ENCODE measurements at places on chromosomes 1 and 21.

- no peak overlapping the region for H3K4me3 ChIP-seq
- H3K4me1 ChIP-seq, result peaks cover 27% of the 10 kb centered on the region
- no peak for DNase-seq
- no peaks in the 10 kb centered on the region for H3K36me3 ChIP-seq
Observed at GRCh38 chr1:115652236-115652788, 10.5 kb downstream of the VANGL1 start.

- peaks cover 89% of the 10 kb centered on the region for H3K36me3 ChIP-seq
- no peak for DNase-seq
- no peaks in the 10 kb centered on the region for H3K27me3 ChIP-seq
- no peaks in the 10 kb centered on the region for H3K4me1 ChIP-seq
Observed at GRCh38 chr1:213008564-213008963, 7.1 kb downstream of the ANGEL2 start.

DNA sequence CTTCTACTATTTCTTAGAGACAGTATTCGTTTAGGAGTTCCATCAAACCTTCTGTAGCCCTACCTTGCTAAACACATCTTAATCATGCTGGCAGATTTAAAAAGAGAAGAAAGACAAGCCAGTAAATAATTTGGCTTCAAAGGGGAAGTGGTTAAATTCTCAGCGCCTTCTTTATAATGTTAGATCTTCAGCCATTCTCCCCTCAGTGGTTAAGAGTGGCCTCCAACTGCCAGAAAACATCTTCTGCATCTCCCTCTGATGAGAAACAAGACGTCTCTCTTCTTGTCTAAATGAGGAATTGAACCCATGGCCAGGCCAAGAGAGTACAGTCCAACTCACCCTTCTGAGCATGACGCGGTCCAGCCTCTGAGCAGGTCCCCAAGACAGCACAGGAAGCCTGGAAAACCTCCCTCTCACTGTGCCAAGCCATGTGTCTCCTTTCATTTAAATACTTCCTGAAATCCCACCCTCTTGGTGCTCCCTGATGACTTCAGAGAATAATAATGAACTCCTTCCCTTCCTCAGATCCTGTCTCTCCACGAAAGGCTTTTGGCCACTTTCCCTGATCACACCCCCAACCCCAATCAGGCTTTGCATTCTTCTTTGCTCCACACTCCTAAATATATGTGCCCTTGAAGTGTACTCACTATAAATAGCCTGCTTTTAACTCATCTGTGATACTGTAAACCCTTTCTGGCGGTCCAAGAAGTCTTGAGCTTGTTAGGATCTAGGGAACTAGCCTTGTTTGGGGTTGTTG is 16.4 kb upstream of the LRRC52 start:
- no peaks in the 10 kb centered on the region for H3K27me3 ChIP-seq
- no peaks in the 10 kb centered on the region for H3K36me3 ChIP-seq
- H3K27ac ChIP-seq, result no peak overlapping the region
- H3K4me3 ChIP-seq, result no peak overlapping the region

DNA sequence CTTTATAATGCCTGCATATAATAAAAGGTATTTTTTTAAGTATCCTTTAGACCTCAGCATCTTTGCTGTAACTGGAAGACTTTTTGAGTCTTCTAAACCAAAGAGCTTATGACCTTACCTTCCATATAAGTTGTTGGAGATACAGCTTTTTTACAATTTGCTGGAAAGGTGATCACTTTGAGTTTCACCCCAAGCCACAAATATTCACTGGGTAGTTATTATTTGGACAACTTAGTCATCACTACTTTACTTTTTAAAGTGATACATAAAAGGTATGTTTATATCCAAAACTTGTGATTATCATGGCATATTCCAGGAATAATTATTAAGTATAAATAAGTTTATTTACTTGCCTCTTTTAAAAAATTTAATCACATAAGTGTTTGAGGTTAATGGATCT is 246.7 kb upstream of the NRIP1 start:
- no peak for DNase-seq
- no peak overlapping the region for H3K27ac ChIP-seq
- no peak overlapping the region for H3K4me3 ChIP-seq
- no peaks in the 10 kb centered on the region for H3K27me3 ChIP-seq

DNA sequence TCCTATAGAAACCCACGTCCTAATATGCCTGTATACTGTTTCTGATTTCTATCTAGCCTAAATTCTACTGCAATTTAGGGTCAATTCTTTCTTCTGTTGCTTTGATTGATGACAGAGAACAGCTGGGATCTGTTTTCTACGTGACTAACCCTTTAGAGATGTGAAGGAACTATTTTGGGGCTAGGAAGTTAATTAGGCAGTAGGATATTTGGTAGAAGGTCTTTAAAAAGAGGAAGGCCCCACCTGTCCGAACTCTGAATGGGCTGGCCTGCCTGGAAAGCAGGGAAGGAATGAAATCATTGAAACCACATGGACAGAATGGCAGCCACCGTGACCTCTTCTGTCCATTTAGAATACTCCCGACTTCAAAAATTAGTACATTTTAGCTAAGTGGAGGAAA is 21.0 kb downstream of the EIF2D start:
- no peak overlapping the region for H3K4me3 ChIP-seq
- DNase-seq, result no peak
- peak overlapping the region; percentile 29 for H3K27ac ChIP-seq
- H3K4me1 ChIP-seq, result peaks cover 12% of the 10 kb centered on the region
- H3K27me3 ChIP-seq, result no peaks in the 10 kb centered on the region

- no peaks in the 10 kb centered on the region for H3K27me3 ChIP-seq
- H3K4me3 ChIP-seq, result no peak overlapping the region
- no peaks in the 10 kb centered on the region for H3K36me3 ChIP-seq
Observed at GRCh38 chr21:38952890-38953289, 147.2 kb downstream of the ETS2 start.

GRCh38 chr1:4177425-4178150 is 277.5 kb upstream of the C1orf174 start:
- H3K4me1 ChIP-seq, result no peaks in the 10 kb centered on the region
- H3K4me3 ChIP-seq, result no peak overlapping the region
- DNase-seq, result no peak
- no peaks in the 10 kb centered on the region for H3K36me3 ChIP-seq

GRCh38 chr1:8303141-8303540 is 14.8 kb upstream of the SLC45A1 start:
- no peaks in the 10 kb centered on the region for H3K36me3 ChIP-seq
- H3K4me1 ChIP-seq, result peaks cover 6% of the 10 kb centered on the region
- no peak overlapping the region for H3K4me3 ChIP-seq
- DNase-seq, result no peak
- H3K27me3 ChIP-seq, result peaks cover 5% of the 10 kb centered on the region
- no peak overlapping the region for H3K27ac ChIP-seq

GRCh38 chr1:183025782-183026774 is 2.9 kb downstream of the LAMC1 start:
- no peak overlapping the region for H3K27ac ChIP-seq
- H3K36me3 ChIP-seq, result peaks cover 30% of the 10 kb centered on the region
- DNase-seq, result no peak
- no peaks in the 10 kb centered on the region for H3K27me3 ChIP-seq

DNA sequence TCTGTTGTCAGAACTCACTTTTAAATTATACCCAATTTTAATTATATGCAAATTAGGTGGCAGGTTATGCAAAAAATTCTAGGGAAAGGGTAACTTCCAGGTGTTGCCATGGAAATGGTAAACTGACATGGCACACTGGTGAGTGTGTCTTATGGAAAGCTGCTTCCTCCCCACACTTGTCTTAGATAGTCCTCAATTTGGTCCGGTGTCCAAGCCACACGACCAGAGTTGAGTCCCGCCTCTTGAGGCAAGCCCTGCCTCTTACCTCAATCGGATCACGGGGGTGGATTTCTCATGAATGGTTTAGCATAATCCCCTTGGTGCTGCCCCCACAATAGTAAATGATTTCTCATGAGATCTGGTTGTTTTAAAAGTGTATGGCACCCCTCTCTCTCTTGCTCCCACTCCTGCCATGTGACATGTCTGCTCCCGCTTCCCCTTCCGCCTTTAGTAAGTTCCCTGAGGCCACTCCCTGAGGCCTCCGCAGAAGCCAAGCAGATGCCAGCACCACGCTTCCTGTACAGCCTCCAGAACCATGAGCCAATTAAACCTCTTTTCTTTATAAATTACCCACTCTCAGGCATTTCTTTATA is 74.9 kb downstream of the MATN1 start:
- no peak overlapping the region for H3K27ac ChIP-seq
- H3K4me1 ChIP-seq, result no peaks in the 10 kb centered on the region
- H3K36me3 ChIP-seq, result no peaks in the 10 kb centered on the region
- DNase-seq, result no peak

DNA sequence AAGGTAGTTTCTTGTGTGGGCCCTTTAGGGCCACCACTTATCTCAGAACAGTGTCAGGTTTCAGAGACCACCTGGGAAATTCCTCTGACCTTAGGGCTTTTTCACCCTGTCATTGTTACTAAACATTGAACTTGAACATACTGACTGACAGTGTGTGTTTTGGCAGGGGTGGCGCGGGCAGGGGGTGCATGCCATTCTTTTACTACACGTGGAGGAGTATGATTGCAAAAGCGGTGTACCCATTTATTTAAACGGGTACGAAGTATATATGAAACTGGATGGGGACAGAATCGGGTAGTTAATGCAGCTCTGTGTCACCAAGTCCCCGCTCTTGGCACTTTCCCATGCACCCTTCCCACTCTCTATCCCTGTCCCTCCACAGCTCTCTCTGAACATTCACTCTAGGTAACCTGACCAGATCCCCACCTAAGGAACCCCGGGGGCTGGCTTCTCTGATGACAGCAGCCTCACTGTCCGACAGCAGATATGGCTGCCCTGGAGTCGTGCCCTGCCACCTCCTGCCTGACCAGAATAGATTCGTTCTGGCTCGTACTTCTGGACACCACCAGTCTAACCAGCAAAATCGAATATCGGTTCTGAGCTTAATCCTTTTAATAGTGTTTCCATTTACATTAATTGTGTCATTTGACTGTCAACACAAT is 51.3 kb downstream of the NFASC start:
- no peak for DNase-seq
- H3K36me3 ChIP-seq, result no peaks in the 10 kb centered on the region
- peaks cover 7% of the 10 kb centered on the region for H3K27me3 ChIP-seq
- no peak overlapping the region for H3K4me3 ChIP-seq

- no peaks in the 10 kb centered on the region for H3K4me1 ChIP-seq
- H3K36me3 ChIP-seq, result no peaks in the 10 kb centered on the region
- H3K27ac ChIP-seq, result no peak overlapping the region
- no peak overlapping the region for H3K4me3 ChIP-seq
- peaks cover 12% of the 10 kb centered on the region for H3K27me3 ChIP-seq
Observed at GRCh38 chr1:247430434-247430833, 14.5 kb downstream of the NLRP3 start.

- H3K4me1 ChIP-seq, result peaks cover 4% of the 10 kb centered on the region
- H3K27ac ChIP-seq, result no peak within 1 kb of the TSS
- no peaks in the 10 kb centered on the region for H3K36me3 ChIP-seq
- peaks cover 11% of the 10 kb centered on the region for H3K27me3 ChIP-seq
- peak within 1 kb of the TSS; percentile 33 for H3K4me3 ChIP-seq
Observed at GRCh38 chr1:28591708-28592320, at the start of gene RAB42. Gene RAB42 (plus strand): TSS chr1:28592265. CDS start chr1:28592512, 247 bp downstream.

DNA sequence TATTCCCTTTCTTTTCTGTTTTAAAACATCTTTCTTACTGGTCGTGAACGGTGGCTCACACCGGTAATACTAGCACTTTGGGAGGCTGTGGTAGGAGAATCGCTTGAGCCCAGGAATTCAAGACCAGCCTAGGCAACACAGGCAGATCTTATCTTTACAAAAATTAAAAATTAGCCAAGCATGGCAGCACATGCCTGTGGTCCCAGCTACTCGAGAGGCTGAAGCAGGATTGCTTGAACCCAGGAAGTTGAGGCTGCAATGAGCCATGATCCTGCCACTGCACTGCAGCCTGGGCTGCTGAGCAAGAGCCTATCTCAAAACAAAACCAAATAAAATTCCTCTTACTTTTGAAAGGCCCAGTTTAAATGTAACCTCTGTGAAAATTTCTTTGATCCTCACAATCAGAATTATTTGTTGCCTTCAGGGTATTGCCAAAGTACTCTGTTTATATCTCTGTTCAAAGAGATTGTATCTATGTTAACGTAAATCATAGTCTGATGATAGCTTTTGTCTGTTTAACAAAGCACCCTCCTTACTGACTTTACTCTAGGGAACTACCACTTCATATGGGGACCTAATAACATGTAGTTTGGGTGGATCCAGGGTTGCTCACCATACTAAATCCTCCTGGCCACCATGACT is 71.6 kb downstream of the RERE start:
- peaks cover 1% of the 10 kb centered on the region for H3K36me3 ChIP-seq
- no peak for DNase-seq
- no peak overlapping the region for H3K27ac ChIP-seq
- no peaks in the 10 kb centered on the region for H3K4me1 ChIP-seq

- H3K27me3 ChIP-seq, result no peaks in the 10 kb centered on the region
- no peak overlapping the region for H3K4me3 ChIP-seq
- peaks cover 7% of the 10 kb centered on the region for H3K36me3 ChIP-seq
- H3K4me1 ChIP-seq, result peaks cover 13% of the 10 kb centered on the region
- no peak overlapping the region for H3K27ac ChIP-seq
- no peak for DNase-seq
Observed at GRCh38 chr21:34122047-34122446, 48.7 kb downstream of the MRPS6 start.

DNA sequence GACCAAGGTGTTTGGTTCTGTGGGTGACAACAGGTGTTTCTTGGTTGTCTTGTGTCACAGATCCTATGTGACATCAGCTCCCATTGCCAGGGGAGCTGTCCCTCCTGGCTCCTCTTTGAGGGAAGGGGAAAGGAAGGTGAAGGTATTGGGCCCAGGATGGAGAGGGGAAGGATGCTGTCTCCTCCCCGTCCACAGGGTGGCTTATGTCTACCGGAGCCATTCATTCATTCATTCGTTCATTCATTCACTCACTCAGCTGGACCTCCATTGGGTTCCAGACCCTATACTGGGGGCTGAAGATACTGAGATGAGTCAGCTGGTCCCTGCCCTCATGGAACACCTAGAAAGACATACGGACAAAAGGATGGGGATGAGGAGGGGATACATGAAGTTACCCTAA is 38.9 kb downstream of the EPHB2 start:
- H3K4me1 ChIP-seq, result peaks cover 7% of the 10 kb centered on the region
- no peak overlapping the region for H3K4me3 ChIP-seq
- H3K27ac ChIP-seq, result no peak overlapping the region

DNA sequence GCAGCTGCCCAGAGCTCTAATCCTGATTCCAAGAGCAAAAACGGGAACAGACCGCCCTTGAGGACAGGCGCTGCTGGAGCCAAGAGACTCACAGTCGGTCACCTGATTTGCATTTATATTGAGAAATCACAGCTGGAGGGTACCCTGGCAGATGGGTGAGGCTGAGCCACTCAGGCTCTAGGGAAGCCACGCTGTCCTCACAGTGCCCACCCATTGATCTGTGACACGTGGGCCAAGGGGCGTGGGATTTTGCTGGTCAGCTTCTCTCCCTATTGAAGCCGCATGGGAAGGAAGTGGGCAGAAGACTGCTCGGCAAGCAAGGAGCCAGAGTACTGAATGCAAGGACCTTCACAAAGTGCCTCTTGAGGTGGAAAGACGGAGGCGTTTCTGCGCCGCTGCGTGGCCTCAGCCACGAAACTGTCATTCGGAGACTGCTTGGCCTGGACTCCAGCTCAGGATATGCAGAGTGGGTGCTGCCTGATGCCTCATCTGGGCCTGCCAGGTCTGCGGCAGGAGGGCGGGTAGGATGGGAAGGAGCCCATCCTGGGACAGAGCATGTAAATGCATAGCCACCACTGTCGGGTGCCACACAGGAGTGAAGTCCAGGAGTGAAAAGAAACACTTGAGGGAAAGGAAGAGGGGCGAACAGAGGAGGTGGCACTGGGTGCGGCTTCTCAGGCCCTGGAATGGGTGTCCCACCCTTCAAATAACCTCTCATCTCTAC is 139.8 kb downstream of the PGBD5 start:
- no peak for DNase-seq
- H3K4me1 ChIP-seq, result no peaks in the 10 kb centered on the region
- H3K36me3 ChIP-seq, result no peaks in the 10 kb centered on the region
- no peak overlapping the region for H3K4me3 ChIP-seq

Measured in neuronal stem cell (in vitro differentiated cells).